ENCODE measurements at places on chromosomes 2 and 18.
A peak's percentile ranks its signal among the peaks of the same experiment; 100 is the strongest.

DNA sequence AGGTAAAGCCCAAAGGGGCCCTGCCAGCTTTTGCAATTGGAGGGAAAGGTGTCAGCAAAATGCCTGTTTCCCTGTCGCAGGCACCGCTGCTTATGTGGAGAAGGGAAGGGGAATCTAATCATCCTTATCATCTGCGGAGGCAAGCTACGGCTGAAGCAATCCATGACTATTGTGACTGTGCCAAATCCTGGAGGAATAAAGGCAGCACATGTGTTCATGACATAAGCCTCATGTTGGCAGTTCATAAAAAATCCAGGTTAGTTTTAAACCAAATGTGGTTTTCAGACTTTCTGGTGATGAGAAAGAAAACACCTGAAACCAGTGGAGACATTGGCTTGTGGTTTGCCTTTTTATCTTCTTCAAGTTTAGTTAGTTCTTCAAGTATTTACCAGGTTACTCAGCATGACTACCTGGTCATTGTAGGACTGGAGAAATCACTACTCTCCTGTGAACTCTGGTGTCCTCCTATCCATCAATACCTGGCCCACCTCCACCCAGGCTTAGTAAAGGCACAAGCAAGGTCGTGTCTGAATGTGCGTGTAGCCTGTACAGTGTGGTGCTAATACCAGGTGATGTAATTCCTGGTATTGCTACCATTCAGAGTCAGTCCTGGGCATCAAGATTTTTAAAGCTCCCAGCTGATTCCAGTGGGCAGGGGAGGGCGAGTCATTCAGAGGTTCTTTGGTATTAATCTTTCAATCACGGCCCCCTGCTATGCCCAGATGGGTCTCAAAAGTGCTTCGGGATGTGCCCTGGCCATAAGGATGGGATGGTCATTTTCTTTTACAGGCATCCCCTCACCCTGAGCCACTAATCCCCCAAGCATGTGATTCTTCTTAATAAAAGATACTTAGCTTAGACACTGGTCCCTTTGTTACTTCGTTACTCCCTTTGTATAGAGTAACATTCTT is 96.8 kb downstream of the TGFA start:
- DNase-seq = no peak

DNA sequence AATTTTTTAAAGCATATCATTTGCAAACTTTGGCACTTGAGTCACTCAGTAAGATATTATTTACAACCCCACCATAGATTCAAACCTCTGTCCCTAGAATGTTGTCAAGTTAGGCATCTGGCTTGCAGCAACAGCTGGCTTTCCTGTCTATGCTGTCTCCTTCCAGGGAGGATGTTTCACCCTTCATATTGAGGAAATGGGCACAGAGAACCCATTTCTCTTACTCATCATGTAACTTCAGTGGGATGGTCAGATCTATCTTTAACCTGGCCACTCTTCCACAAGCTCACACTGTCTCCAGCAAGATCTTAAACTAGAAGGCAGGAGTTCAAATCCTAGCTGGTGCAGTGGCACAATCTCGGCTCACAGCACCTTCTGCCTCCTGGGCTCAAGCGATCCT is 15.8 kb downstream of the LCT start:
- no peak for DNase-seq

DNA sequence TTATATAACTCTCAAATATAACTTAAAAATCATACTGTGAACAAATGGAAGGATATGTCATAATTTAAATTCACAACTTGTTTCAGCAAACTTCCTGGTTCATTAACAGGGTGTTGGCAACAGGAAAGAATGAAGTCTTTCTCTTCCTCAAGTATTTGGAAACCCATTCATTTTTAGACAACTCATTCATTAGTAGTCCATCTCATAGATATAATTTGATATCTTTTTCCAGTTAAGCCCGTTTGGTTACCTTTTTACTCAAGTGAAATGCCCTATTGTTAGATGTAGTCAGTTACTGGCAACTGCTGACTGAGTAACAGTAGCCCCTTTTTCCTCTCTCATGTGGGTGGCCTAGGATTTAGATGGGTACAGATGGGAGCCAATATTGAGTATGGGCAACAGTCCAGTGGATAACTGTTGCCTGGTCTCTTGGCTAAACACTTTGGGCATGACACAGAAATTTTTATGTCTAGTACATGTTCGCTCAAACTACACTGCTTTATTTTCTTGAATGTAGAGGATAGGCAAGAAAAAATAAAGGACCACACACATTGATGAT is 4.6 kb upstream of the UGP2 start:
- no peak for DNase-seq

DNA sequence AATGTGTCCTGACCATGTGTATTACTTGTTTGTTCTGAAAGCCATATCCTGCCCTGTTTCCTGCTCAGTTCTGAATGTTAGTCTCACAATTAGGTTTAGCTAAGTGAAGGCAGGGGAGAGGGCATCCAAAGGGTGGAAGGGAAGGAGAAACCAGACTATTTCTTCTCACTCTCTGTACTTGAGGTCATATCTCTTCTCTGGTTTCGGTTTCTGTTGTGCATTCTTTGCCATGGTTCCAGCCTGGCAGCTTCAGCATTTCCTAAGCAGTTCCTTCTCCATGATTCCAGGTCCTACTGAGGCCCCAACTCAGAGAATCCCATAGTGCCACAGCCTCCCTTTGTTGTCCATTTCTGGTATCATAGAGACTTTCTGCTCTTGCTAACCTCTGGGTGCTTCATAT is 40.3 kb upstream of the HNMT start:
- DNase-seq = peak; percentile 26

DNA sequence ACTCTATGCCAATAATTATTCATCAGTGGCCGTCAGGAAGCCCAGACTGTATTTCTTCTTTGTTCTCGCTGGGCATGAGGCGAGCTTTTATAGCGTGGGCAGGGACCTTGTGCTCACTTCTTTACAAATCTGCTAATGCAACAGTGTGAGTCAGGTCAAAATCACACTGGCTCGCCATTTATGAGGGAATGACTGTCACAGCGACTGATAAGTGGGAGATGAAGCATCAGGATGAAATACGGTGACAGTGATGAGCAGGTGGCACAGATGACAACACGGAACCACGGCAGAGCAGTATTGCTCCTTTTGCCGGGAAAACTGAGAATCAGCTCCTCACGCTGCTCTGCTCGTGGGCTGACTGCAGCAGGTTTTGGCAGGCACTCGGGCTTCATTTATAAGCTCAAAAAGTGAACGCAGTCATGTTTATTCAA is 20.5 kb downstream of the TYMS start:
- DNase-seq = no peak

DNA sequence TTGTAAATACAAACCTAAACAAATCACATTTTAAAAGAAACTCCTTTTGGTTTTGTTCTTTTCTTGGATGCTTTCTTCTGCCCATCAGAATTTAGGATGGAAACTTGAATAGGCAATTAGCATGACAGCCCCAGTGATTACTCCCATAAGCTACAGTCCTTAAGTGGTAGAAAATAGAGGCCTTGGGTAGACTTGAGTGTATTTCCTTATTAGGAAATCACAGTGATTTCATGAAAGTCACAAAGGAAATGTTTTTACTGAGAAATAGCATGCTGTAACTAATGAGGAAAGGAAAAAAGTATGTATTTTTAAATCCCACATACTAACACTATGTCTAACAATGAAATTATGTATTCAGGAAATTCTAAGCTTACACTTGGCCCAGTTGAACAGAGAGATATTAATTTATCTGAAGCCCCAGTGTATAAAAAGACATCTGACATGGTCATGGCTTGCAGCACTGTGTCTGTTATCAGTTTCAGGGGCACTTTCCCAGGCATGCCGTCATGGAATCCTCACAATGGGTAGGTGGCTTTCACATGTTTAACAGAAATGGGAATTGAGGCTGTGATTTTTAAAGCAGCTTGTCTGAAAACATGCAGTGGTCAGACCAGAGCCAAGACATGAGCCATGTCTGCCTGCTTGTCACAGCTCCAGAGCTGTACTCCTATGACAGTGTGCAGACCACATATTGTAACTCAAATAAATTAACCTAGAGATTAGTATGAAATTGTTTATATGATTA is 79.7 kb upstream of the TRIB2 start:
- DNase-seq = no peak

GRCh38 chr2:19195661-19196060 is 162.8 kb downstream of the OSR1 start:
- DNase-seq = no peak

- no peak for DNase-seq
Measured at GRCh38 chr18:13465124-13465446, 246.5 kb downstream of the LDLRAD4 start.

- DNase-seq = no peak
Measured at GRCh38 chr2:233250985-233251305, 528 bp upstream of the ATG16L1 start.

DNA sequence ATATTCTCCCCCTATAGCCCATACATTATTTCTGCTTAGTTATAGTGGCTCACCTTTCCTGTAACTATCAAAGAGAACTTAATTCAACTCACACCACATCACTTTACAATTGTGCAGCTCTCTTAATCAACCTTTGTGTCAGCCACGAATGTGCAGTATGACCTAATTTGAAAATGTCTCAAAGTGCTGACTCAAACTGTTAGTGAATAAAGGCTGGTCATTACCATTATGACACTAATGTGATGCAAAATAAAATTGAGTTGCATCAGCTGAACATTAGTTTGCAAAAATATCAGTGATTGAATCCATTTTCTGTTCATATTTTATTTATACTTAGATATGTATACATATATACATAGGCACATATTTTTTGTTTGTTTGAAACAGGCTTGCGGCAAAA is 251.8 kb downstream of the MEIS1 start:
- DNase-seq = no peak

GRCh38 chr2:66509326-66509811 is 74.4 kb downstream of the MEIS1 start:
- no peak for DNase-seq

- DNase-seq = no peak
Measured at GRCh38 chr18:23826850-23827620, 137.8 kb downstream of the LAMA3 start.

DNA sequence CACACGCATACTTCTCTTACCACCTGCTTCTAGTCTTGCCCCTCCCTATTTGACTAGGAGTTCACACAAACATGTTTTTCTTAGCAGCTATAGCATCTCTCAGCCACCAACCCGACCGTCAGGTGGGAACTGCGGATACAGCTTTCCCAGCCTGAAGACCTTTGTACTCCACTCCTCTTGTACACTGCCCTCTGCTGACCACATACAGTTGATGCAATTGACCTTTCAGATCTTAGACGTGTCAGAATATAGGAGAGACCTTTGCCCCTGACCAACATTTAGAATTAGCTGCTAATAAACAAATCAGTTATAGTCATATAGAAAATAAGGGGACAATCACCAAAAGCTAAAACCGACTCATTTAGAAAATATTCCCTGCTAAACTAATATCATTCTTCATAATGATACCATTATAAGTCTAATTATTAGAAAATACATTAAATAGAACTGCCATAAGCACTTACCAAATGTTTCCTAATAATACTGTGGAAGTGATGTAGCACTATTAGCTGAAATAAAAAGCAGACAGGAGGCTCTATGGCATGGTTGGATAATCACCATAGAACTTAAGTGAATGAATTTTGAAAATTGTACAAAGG is 208.4 kb downstream of the RAD51AP2 start:
- DNase-seq = peak; percentile 65

GRCh38 chr2:44351088-44351487 is 10.2 kb downstream of the PREPL start:
- no peak for DNase-seq

GRCh38 chr2:19408592-19408991 is 50.2 kb upstream of the OSR1 start:
- DNase-seq = no peak

GRCh38 chr2:219186754-219187456 is 8.8 kb downstream of the RETREG2 start:
- DNase-seq = no peak

DNA sequence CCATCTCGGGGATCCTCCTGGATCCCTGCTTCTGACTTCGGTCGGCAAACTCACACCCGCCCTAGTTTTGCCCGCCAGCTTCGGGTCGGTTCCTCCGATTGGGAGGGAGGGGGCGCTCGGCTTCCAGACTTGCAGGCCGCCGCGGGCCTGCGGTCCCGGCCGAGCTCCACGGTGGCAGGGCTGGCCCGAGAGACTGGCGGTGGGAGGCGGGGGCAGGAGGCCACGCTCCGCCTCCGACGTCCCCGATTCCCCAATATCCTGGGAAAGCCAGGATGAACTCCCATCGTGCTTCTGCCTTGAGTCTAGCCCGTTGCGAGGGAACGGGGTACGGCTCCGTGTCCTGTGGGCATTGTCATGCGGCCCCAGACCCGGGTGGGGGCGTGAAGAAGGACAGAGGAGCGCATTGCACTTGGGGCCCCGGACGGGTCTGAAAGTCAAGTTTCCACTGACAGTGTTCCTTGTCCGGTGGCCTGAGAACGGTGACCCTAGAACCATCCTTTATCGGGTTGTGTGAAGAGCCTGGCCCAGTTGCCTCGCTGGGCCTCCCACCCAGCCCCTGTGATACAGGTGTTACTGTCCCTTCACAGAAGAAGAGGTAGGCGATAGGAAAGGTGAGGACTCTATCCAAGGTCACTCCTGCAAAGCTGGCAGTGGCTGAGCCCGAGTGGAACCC is 2.4 kb upstream of the INHBB start:
- peak; percentile 85 for DNase-seq

DNA sequence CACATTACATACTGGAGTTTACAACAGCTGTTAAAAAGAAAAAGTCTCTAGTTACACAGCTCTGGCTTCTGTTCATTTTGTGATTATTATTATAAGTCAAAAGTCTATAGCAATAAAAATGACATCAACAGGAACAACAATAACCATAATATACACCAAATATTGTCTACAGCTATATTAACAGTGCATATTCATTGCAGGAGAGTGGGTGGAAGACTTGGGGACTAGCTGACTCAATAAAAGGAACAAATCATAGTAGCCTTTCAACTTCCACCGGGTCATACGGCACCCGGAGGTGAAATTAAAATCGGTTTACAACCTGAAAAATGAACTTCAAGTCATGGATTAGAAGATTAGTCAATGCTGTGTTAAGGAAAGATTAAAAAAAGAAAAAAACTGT is 642.1 kb downstream of the SATB2 start:
- no peak for DNase-seq

- no peak for DNase-seq
Measured at GRCh38 chr18:73990258-73990657, 157.4 kb downstream of the FBXO15 start.

DNA sequence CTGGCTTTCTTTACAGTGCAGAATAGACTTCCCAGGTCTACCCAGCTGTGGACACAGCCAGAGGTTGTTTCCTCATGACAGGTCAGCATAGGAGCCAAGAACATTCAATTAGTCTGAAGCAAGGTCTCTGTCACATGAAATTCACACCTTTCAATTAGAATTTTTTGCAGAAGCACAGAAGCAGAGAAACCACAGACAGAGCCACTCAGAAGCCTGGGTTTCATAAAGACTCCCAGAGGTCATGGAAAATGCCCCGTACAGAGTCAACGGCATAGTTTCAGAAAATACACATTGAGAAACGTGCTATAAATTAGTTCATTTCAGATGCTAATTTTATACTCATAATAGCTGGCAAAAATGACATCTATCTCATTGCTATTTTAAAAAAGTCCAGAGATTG is 87.0 kb upstream of the TMEM200C start:
- no peak for DNase-seq

- peak; percentile 1 for DNase-seq
Measured at GRCh38 chr2:210477496-210477895, 937 bp upstream of the LANCL1 start.

- DNase-seq = peak; percentile 59
Measured at GRCh38 chr18:23053776-23054457, 81.4 kb upstream of the CABLES1 start.

- no peak for DNase-seq
Measured at GRCh38 chr2:31831585-31831984, 179.2 kb downstream of the MEMO1 start.

Data from suppressor macrophage (primary cell).